ENCODE measurements at places on chromosomes 5 and 9. TPM values are rescaled to one million over a fixed set of nuclear protein-coding genes. Genes with fewer than 3 reads are reported as not detected.
A peak's percentile ranks its signal among the peaks of the same experiment; 100 is the strongest.

- no peak for DNase-seq
These were observed 9.4 kb downstream of the OTULINL start for GRCh38 chr5:14590949-14591348.

DNAH5 gene
- 2.4 TPM for total RNA-seq

GRCh38 chr5:43041110-43041668 lies 1.1 kb upstream of the ANXA2R start:
- DNase-seq, result no peak

DNA sequence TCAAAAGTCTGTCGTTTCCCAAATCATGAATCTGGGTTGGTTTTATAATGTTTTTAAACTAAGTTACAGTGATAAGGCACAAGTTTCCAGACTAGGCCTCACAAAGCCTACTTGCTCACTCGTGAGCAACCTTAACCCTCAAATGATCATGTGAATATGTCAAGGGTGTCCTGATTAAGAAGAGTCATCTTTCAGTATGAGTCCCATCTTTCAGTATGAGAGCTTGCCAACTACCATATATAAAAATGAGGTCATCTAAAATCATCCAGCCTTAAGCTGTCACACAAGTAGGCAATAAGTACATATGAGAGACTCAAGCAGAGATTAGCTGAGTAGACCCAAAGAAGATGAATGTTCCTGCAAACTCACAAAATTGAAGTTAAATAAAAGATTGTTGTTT lies 668.4 kb upstream of the FAM174A start:
- no peak for DNase-seq

- no peak for DNase-seq
These were observed 59.1 kb upstream of the CAMK4 start for GRCh38 chr5:111165058-111165457.

CNTFR gene
- 0.78 TPM for total RNA-seq

- DNase-seq, result peak; percentile 17
These were observed 84.6 kb upstream of the FSTL4 start for GRCh38 chr5:133696782-133697507.

PCDHB4 gene
- not detected for total RNA-seq

FOXD1 gene
- total RNA-seq, result 11.8 TPM

GRCh38 chr5:89707891-89708290 lies 701.7 kb downstream of the CETN3 start:
- no peak for DNase-seq

LPAR1 gene
- total RNA-seq, result not detected

GRCh38 chr9:76302947-76303550 lies 91.2 kb downstream of the RFK start:
- DNase-seq, result peak; percentile 46

GRCh38 chr9:74921737-74922136 lies 31.0 kb downstream of the C9orf40 start:
- no peak for DNase-seq

GRCh38 chr9:134889386-134890154 lies 9.0 kb downstream of the FCN2 start:
- DNase-seq, result no peak

DNA sequence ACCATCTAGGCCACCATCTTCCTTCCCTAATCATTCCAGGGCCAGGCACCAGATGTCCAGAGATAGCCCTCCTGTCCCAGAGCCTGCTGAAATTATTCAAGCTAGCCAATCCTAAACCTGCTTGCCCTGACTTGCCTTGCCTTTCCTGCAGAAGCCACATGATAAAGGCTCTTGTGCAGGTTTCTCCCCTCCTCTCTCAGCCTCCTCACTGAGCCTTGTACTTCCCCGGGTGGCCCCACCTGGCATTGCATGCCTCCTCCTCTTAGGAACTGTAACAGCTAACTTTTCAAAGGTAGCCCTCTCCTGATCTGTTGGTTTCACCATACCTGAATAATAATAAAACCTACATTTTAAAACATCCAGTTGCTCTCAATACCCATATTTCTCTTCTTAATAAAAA lies 42.6 kb downstream of the DIRAS2 start:
- no peak for DNase-seq

GRCh38 chr5:1727571-1727970 lies 72.1 kb downstream of the MRPL36 start:
- no peak for DNase-seq

FBN2 gene
- 4.4 TPM for total RNA-seq

DNA sequence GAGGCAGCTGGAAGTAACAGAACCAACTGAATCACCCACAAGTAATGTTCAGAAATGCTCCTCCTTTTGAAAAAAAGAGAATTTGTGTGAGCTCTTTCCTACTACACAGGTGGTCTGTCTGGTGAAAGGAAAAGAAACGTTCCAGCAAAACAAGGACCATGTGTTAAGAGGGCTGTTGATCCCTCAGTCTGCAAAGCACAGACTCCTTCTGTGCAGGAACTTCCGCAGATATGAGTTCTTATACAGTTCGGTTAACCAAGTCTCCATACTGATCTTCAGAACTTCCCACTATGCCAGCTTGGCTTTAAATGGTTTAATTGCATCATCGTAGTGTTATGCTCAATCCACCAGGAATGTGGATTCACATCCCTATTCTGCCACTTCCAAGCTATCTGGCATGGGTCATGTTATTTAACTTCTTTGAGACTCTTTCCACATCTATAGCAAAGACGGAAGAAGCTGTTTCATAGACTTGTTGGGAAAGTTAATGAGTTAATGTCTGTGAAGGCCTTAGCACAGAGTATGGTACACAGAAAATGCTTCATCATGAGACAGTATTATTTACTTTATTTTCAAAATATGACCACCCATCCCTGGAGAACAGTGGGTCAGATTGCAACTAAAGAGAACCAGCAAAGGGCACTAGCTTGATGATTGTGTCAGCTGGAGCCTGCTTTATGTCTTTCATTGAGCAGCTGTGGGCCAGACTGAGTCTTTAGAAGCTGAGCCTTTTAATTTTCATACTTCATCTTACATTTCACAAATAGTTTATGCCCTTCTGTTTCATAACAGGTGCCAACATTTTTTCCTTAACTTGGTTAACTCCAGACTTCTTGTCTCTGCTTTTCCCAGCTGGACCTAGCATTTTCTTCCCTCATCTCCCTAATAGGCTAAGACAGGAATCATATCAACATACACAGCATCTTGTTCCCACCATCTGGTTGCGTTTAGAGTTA lies 89.9 kb downstream of the MAMDC2 start:
- no peak for DNase-seq

- DNase-seq, result no peak
These were observed 39.3 kb upstream of the OLFM1 start for GRCh38 chr9:135048046-135048757.

- peak; percentile 83 for DNase-seq
These were observed 79.4 kb upstream of the CCDC112 start for GRCh38 chr5:115375893-115376292.

MEIKIN gene
- not detected for total RNA-seq

GRCh38 chr9:133992780-133993634 lies 883 bp upstream of the VAV2 start:
- no peak for DNase-seq

BAAT gene
- total RNA-seq, result not detected

KIF4B gene
- 0.06 TPM for total RNA-seq

SHOC1 gene
- total RNA-seq, result not detected

DNA sequence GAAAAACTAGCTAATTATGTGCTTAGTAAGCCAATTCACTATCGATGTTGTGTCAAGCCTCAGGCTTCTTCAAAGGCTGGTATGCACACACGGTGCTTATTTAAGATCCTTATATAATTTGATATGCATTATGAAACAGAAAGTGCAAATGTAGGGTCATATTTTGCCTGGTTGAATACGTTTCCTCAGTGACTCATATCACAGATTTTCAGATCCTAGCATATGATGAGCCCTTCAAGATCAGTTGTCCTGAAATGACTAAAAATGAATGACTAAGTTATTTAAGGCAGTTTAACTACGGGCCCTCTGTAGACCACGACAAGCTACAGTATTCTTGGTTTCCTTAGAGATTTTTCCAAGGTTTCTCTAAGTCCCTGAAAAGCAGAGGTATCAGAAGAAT lies 778.3 kb downstream of the PRELID2 start:
- DNase-seq, result no peak

SMIM32 gene
- not detected for total RNA-seq

- no peak for DNase-seq
These were observed 38.9 kb downstream of the ZNF608 start for GRCh38 chr5:124707520-124707919.

DNA sequence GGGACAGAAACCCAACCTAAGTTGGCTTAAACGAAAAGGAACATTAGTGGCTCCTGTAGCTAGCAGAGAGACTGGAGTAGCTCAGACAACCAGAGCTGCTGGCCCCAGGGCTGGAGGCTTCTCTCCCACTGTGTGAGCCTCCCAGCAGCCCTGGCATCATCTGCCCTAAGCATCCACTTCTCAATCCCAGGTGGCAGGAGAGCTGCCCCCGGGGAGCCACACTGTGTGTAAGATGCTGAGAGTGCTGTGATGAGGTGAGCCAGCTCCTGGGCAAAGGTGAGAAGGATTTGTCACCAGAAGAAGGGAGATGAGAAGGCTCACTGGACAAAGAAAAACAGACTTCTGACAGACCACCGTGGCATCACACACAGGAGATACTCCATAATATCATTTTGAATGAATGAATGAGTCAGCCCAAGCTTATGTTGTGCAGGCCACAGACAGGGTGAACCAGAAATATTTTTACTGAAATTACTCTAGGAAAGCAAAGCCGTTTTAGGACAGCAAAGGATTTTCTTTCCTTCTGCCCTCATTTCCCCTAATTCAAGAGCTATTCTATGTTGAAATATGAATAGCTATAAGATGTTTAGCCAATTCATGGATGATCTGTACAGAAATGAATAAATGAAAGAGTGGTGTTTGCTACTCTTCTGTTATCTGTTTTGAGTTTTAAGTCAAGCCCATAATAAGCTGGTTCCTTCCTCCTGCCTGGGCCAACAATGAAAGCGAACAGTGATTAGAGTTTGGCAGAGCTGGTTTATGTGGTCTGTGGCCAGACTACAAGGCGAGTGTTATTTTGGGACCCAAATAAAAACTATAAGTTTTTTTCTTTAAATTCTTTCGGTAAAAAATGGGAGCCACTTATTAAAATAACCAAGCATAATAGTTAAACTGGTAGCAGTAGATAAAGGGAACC lies 57.4 kb upstream of the ECM2 start:
- DNase-seq, result no peak

CRHBP gene
- 12.2 TPM for total RNA-seq

DNA sequence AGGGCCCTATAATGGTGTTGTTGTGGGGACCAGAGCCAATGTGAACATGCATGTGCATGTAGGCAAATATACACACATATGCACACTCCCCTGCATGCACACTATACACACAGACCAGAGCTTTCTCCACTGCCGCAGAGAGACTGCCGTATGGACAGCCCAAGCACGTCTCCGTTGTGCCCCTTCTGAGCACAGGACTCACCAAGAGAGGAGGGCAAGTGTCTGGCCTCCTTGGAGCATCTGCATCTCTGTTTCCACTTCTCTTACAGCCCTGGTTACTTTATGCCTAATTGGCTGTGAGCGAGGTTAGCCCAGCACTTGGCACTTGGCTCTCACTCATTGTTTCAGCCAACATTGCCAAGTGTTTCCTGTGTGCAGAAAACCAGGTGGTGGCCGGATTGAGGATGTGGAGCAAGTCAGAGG lies 30.4 kb downstream of the CSF2 start:
- peak; percentile 88 for DNase-seq

DNA sequence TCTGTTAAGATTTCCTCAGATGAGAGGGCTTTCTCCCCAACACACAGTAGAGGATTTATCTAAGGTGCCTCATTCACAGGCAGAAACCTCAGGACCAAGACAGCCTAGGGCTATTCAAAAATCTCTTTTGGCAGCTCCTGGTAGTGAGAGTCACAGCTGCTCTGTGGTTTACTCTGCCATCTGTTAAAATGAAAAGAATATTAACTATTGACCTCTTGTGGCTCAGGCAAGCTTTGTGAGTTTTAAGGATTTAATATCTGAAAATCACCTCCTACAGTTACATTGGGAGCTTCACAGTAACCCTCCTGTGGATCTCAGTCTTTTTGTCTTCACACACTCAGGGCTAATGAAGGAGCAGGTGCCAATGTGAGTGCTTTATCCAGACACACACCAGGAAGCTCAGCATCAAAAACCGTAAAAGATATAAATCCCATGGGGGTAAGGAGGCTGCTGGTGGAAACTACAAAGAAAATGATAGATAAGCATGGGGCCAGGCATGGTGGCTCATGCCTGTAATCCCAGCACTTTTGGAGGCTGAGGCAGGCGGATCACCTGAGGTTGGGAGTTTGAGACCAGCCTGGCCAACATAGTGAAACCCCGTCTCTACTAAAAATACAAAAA lies 29.7 kb downstream of the PPP1R2B start:
- DNase-seq, result no peak

GRCh38 chr5:153641183-153641688 lies 150.8 kb downstream of the GRIA1 start:
- DNase-seq, result peak; percentile 23

OR2S2 gene
- not detected for total RNA-seq

DNA sequence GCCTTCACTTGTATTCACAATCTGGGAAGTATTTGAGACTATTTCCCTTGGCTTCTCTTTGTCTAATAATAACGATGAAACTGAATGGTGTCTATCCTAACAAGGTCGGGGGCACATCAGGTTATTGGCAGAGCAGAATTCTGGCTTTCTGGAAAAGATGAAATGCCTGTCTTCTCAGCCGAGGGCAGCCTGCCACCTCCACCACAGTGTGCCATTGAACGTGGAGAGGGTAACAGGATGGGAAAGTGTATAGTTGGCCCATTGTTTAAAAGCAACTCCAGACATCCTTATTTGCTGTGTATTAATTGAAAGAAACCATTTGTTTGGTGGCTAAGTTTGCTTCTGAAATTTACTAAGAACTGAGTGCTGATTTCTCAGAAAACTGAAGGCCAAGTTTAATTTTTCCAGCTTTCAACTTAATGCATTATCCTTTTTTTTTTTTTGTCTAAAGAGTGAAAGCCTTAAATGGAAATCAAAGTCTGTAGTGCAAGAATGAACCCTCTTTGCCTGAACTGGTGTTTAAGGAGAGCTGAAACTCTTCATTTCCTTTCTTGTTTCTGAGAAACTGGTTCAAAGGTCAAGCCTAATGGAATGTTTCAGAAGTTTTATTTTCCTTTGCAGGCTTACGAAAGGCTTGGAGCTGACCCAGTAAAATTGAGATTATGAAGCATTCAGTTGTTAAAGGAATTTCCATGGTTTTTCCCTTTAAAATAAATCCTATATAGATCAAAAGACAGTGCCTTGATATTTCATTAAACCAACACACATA lies 563.7 kb upstream of the DAP start:
- DNase-seq, result peak; percentile 34

- DNase-seq, result no peak
These were observed 101.2 kb downstream of the TRIM36 start for GRCh38 chr5:115068239-115069086.

GRCh38 chr5:92627186-92627585 lies 953.8 kb downstream of the NR2F1-AS1 start:
- no peak for DNase-seq

ZFAND5 gene
- total RNA-seq, result 103 TPM

CTXN3 gene
- total RNA-seq, result not detected

GRCh38 chr9:114538241-114538640 lies 33.0 kb upstream of the WHRN start:
- DNase-seq, result no peak

SLC12A7 gene
- 16.4 TPM for total RNA-seq

- no peak for DNase-seq
These were observed 39.3 kb upstream of the KIAA1958 start for GRCh38 chr9:112447283-112447761.
